ENCODE measurements at places on chromosomes 4 and X.

GRCh38 chr4:38661371-38661770 lies 2.6 kb upstream of the KLF3 start:
- no peak for DNase-seq

GRCh38 chr4:124694946-124695598 lies 17.5 kb downstream of the ANKRD50 start:
- DNase-seq, result no peak

- DNase-seq, result no peak
Measured at GRCh38 chrX:650324-650723, 19.7 kb downstream of the SHOX start.

GRCh38 chr4:140070366-140070765 lies 83.6 kb downstream of the MAML3 start:
- no peak for DNase-seq

DNA sequence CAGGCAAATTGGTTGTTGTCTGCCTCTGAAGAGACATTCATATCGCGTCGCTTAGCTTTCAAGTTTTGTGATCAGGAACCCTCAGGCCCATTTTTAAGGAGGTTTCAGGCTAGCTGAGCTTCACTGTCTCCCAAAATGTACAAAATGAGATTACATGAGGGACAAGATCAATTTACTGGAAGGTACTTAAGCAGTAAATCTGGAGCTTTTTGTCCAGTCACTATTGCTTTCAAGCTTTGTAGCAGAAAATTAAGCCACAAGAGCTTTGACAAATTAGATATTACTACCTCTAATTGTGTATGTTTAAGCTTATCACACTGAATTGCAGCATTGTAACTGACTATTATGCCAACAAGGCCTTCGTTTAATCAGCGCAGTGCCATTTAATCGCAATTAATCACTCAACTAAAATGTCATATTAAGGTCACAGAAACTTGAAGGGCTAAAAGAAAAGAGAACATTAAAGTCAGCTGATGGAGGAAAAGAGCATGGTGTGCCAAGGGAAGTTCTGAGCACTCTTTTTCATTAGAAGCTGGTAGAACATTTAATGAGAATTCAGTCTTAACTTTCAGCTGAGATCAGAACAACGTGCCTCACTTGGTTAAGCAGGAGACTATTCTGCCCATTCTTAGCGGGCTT lies 353.0 kb downstream of the FBXO8 start:
- no peak for DNase-seq

DNA sequence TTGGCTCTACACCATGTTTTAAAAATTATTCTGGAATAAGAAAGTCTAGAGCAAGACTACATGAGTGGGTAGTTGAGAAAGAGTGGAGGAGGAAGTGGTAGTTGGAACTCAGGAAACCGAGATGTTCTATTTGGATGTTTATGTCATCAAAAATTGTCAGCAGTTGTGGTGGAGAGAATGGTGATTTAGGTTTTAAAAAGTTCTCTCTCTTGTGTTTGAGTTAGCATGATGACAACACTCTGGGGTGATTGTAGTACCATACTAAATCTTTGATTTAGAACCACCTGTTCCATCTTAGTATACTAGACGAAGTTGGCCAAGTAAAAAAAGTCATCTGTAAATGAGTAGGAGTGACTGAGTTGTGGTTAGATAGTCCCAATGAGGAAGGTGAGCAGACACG lies 40.7 kb downstream of the KLHL2 start:
- DNase-seq, result no peak

- DNase-seq, result no peak
Measured at GRCh38 chr4:55173580-55173979, 48.2 kb upstream of the KDR start.

DNA sequence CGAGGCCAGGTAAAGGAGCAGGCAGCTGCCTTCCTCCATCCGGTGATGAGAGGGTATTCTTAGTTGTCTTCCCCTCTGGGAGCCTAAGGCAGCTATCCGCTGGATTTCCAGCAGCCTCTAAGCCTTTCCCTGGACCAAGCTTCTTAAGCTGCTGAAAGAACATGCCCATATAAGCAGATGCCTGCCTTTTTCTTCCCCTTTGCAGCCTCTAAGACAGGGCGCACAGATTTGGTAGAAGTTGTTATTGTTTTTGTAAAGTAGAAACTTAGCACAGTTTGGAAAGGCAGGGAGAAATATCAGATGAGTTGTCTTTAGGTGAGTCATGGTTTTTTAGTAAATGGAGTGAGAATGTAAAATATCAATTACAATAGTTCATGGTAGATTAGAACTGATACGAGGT lies 210.8 kb downstream of the ARHGAP10 start:
- no peak for DNase-seq

- no peak for DNase-seq
Measured at GRCh38 chrX:83278988-83279387, 229.1 kb upstream of the POU3F4 start.

DNA sequence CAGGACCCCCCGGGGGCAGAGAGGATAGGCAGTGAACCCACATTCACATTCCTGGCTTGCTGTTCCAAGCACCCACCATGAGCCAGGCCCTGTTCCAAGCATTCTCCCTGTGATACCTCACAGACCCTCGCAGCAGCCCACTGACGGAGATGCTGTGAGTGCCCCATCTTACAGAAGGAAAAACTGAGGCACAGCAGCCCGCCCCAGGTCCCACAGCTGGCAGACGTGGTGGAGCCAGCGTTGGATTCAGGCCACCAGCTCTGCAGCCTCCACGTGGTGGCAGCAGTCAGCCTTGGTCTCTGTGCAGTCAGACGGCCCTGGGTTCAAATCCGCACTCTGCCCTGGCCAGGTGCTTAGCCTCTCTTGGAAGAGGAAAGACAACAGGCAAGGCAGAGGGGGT lies 16.8 kb downstream of the MAN2B2 start:
- no peak for DNase-seq

- DNase-seq, result no peak
Measured at GRCh38 chr4:11470438-11471045, 41.8 kb upstream of the HS3ST1 start.

DNA sequence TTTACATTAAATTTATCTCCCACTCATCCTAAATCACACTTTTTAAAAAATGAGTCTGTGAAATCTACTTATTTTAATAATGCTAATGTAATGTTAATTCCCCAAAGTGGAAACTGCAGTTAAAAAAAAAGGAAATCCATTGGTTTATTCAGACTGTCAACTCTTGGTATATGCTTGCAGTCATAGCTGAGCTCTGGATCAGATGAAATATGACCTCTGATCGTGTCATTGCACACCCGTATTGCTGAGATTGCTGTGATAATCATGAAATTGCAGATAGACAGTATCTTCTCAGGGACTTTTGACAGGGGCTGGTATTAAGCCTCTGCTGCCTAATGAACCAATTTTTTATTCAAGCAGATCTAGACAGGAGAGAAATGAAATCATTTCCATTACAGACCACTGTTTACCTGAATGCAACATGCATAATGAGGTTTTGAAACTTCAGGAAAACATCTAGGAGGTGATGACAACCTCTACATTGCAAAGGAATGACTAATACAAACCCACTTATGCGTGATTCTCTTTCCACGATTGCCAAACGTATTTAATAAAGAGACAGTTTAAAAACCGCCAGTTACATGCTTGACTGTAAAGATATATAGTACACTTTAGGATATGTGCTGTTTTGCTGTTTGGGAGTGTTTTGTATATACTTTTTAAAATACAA lies 138.3 kb upstream of the PUDP start:
- no peak for DNase-seq

DNA sequence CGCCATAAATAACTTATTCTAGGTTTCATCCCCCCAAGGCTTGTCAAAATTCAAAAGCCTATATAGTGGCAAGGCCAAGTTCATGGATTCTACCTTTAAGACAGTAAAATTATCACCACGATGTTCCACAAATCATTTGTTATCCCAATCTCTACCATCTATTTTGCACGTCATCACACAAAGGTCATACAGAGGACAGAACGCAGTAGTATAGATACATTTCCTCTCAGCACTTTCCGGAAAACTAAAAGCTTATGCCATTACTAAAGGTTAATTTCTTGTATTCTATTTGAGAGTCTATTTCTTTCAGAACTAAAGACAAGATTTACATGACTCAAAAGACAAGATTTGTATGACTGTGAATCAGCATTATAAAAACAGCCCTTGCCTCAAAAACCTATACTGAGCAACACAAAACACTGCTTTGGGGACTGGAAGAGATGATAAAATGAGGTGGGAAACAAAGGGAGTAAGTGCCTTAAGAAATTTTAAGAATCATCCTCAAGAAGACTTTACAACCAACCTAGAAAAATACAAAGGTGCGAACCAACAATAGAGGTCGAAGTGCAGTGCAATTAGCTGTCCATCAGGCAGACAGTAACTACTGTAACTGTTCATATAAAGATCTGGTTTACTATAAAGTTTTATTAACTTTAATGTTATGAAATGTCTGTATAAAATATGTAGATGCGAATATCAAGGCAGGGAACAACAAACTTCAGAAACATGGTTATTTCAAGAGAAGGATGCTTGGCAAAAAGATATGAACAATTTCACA lies 7.6 kb downstream of the UBE2D3 start:
- no peak for DNase-seq

DNA sequence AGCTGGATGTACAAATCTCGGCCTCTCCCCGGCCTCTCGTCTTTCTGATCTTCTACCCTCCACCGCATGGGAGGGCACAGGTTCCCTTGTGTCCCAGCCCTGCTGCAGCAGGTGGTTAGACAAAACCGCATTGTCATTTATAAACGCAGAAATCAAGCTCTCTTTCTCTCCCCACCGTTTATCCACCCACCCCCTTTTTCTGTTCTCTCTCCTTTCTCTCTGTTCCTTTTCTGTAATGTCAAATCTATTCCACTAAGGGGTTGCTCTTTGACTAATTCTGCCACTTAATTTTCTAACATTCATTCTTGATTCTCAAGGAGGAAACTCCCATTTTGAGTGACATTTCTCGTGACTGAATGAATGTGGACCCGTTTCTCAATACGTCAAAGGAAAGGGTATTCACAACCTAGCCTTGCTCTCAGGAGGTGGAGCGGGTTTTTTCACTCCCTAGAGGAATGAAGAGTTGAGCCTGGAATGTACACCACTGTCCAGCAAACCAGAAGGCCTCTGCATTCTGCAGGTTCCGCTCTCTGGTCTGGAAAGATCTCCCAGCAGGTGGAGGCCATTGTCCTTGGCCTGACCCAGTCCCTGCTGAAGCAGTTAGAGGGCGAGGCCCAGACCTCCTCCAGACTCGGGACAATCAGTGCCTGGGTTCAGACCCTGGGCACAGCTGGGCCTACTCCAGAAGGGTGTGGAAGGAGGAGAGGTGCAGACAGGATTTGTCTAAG lies 70.9 kb upstream of the ENPP6 start:
- DNase-seq, result no peak
